ENCODE measurements at places on chromosomes 7 and 10.

- DNase-seq = no peak
These were observed 61.5 kb upstream of the GDF10 start for GRCh38 chr10:47238331-47239095.

DNA sequence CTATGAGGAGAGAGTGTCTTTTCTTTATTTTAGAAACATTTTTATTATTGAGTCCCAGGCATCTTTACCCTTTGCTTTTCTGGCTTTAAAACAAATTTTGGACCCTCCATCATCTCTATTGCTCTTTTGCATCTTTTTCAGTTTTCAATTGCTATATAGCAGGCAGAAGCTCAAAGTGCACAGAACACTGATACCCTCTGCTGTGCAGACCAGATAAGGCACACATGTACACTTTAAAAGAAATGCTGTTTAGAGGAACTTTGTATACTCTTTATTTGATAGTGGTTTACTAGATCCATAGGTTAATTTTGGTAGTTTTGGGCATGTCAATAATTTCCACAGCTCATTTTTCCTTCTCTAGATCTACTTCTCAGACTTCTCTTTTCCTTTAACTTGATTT lies 324.2 kb downstream of the SH2D4B start:
- DNase-seq = no peak

- DNase-seq = no peak
These were observed 166.3 kb upstream of the AHR start for GRCh38 chr7:17131983-17132655.

- DNase-seq = no peak
These were observed 41.1 kb upstream of the EN2 start for GRCh38 chr7:155416646-155417380.

GRCh38 chr7:139041378-139042085 lies 5.7 kb upstream of the ZC3HAV1L start:
- no peak for DNase-seq

GRCh38 chr10:126321440-126321839 lies 66.8 kb downstream of the ADAM12 start:
- DNase-seq = no peak

DNA sequence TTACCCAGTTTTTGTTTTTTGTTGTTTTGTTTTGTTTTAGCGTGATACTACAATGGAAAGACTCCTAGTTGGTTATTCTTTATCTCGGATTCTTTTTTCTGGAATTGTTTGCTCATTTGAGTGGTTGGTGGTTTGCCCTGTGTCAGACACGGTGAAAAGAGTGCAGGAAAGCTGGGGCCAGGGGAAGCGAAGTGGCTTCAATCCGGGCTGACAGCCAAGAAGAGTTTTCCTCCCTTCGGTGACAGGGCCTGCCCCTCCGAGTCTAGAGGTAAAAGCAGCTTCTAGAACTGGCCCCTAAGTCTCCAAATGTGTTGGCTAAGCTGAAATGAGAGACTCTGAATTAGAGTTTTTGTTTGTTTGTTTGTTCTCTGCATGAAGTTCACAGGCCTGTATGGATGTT lies 5.7 kb upstream of the AP5Z1 start:
- no peak for DNase-seq

- no peak for DNase-seq
These were observed 52.7 kb downstream of the GALNT17 start for GRCh38 chr7:71184609-71185008.

DNA sequence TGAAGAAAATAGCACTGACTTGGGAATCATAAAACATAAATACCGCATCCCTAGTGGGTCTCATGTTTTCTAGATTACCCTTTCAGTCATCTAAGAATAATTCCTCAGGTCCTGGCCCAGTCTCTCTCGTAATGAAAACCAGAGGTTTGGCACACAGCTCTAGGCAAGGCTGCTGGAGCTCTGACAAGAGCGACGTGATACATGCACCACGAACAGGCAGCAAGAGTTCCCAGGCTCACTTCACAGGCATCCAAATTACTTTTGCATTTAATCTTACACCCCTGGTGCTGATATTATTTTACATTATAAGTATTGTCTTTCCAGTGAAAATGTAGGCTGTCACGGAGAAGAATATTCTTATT lies 105.2 kb downstream of the THSD7A start:
- DNase-seq = peak; percentile 87

- DNase-seq = no peak
These were observed 6.0 kb downstream of the ADCYAP1R1 start for GRCh38 chr7:31058122-31058521.

- DNase-seq = no peak
These were observed 126.0 kb downstream of the AASS start for GRCh38 chr7:122018032-122018431.

DNA sequence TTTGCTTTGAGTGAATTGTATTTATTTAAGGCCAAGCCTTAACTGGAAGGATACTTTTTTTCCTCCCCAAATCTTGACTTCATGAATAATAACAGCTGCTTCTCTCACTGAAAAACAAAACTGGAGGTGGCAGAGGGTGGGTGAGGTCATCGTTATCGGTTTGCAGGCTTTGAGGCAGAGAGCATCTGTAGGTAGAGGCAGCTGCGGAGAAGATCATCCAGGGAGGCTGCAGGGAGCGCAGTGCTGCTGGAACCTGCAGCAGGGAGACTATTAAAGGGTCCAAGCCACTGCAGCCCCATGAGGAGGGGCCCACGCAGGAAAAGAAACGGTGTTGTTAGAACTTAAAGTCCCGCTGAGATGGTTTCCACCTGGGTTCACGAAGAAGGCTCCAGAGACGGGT lies 112.1 kb upstream of the SDK1 start:
- DNase-seq = no peak

DNA sequence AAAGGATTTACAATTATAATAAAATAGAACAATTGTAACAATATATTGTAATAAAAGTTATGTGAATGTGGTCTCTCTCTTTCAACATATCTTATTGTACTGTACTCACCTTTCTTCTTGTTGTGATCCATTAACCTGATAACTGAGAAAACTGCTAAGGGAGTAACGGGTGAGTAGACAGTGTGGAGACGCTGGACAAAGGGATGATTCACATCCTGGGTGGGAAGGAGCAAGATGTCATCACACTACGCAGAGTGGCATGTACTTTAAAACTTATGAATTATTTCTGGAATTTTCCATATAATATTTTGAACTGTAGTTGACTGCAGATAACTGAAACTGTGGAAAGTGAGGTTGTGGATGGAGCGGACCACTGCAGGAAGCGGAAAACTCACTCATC lies 91.2 kb upstream of the PLPP4 start:
- no peak for DNase-seq

DNA sequence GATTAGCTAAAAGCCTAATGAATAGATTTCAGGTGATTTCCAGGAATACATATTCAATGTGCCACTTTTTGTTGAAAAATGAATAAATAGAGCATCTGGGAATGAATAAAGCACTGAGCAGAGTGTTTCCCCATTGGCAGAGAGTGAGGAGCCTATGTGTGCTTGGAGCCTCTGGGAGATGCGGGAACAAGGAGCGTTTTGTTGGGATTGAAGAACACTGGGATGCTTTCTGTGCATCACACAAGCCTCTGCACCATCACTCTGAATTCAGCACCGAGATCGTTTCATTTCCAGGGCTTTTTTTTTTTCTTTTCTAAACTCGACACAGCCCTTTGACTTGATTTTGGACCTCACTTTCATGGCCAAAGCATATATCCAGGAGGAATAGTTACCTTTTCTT lies 111.4 kb downstream of the BAMBI start:
- no peak for DNase-seq

DNA sequence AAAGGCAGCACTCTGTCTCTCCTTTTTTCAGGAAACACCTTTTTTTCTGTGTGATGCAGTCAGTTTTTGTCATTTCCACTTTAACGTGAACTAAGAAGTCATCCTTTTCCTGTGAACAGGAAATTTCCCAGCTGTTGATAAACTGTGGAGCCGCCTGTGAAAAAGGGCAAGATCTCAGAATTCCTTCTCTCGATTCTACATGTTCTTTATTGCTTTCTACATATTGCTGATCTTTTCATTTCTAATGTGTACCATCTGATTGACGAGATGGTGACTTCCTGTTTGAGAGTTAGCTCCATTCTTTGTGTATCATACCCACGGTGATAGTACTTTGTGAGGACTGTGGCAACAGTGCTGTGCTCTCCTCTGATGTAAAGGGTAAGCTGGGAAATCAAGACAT lies 50.4 kb downstream of the ADD3 start:
- no peak for DNase-seq

- DNase-seq = no peak
These were observed 509.0 kb upstream of the GALNT17 start for GRCh38 chr7:70622936-70623335.
